ENCODE measurements at places on chromosomes 6 and 20. TPM values are rescaled to one million over a fixed set of nuclear protein-coding genes. Genes with fewer than 3 reads are reported as not detected.
A peak's percentile ranks its signal among the peaks of the same experiment; 100 is the strongest.

DNA sequence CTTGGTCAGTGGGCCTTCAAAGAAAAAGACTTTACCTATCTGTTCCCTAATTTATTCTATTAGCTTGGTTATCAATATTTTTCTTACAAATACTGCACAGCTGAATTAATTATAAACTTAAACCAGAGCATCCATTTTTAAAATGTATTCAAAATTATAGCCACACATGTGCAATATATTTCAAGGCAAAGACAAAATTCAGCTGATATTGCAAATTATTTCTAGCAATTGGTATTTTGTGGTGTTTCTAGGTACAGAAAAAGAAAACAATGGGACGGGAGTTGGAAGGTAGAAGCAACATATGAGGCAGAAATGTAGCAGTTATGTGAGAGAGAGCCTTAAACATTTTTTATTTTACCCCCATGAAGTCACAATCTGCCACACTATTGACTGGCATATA is 64.9 kb downstream of the MAP3K7 start:
- no peak overlapping the region for H3K27ac ChIP-seq
- peaks cover 20% of the 10 kb centered on the region for H3K36me3 ChIP-seq
- H3K27me3 ChIP-seq = no peaks in the 10 kb centered on the region
- H3K4me3 ChIP-seq = no peak overlapping the region
- no peak for DNase-seq

DNA sequence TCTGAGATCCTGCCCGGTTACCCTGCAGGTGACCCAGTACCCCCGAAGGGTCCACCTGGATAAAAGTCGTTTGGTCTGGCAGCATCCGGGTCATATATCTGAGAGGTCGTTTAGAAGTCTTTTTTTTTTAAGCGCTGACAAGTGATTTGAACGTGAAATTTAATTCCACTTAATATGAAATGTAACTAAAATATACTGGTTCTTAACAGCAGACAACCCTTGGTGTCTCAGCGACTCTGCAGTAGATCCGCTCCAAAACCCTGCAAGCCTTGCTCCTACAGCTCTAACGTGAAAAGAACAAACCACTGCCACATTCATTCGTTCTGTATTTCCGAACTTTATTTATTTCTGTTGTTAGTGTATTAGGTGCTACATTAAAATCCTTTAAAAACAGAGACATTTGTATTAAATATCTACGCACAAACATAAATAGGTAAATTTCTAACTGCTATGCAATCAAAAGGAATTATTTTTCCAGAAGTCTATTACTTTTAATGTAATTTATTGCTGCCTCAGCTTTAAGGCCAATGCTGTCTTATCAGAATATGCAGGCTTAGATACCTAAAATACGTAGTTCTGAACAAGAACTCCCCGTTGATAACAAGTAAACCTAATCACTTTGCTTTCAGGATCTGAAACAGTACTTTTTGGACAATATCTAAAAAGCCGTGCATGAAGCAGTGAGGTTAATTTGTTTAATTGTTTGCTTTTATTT is 33.5 kb upstream of the TCF21 start:
- H3K27me3 ChIP-seq = peaks cover 50% of the 10 kb centered on the region
- H3K4me3 ChIP-seq = no peak overlapping the region
- no peak overlapping the region for H3K27ac ChIP-seq
- no peaks in the 10 kb centered on the region for H3K36me3 ChIP-seq
- H3K4me1 ChIP-seq = peaks cover 16% of the 10 kb centered on the region

DNA sequence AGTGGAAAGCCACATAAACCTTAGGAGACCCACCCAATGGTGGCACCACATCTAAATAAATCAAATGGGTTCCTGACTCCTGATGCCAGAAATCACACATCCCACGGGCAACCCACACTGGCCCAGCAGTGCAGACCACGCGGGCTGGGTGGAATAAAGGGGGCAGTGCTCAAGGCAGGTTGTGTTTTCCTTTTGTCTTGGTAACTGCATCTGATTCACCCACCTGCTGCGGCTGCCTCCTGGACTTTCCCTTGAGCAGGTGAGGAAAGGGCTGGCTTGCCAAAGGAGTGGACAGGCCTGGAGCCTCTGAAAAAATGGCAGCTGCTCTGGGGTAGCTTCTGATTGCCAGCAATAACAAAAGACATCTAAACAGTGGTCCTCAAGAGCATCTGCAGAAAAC is 119.5 kb upstream of the KCNK16 start:
- no peak overlapping the region for H3K27ac ChIP-seq
- DNase-seq = no peak
- peaks cover 6% of the 10 kb centered on the region for H3K27me3 ChIP-seq
- no peaks in the 10 kb centered on the region for H3K4me1 ChIP-seq

- H3K4me3 ChIP-seq = no peak overlapping the region
- H3K36me3 ChIP-seq = no peaks in the 10 kb centered on the region
- H3K4me1 ChIP-seq = no peaks in the 10 kb centered on the region
- H3K27me3 ChIP-seq = no peaks in the 10 kb centered on the region
- no peak overlapping the region for H3K27ac ChIP-seq
- no peak for DNase-seq
These were observed 149.1 kb downstream of the LMBRD1 start for GRCh38 chr6:69647726-69648125.

GSTA2 gene
- total RNA-seq = not detected

GRCh38 chr6:36840432-36841403 is 1.5 kb upstream of the CPNE5 start:
- DNase-seq = peak; percentile 41
- peaks cover 22% of the 10 kb centered on the region for H3K27me3 ChIP-seq
- H3K4me1 ChIP-seq = peaks cover 8% of the 10 kb centered on the region
- no peaks in the 10 kb centered on the region for H3K36me3 ChIP-seq
- H3K27ac ChIP-seq = no peak overlapping the region
- H3K4me3 ChIP-seq = peak overlapping the region; percentile 72

- no peak overlapping the region for H3K4me3 ChIP-seq
- DNase-seq = peak; percentile 28
- no peaks in the 10 kb centered on the region for H3K36me3 ChIP-seq
- no peaks in the 10 kb centered on the region for H3K27me3 ChIP-seq
- no peak overlapping the region for H3K27ac ChIP-seq
These were observed 616.9 kb upstream of the MAN1A1 start for GRCh38 chr6:119966484-119966883.

PACSIN1 gene
- 0.40 TPM for total RNA-seq

DNA sequence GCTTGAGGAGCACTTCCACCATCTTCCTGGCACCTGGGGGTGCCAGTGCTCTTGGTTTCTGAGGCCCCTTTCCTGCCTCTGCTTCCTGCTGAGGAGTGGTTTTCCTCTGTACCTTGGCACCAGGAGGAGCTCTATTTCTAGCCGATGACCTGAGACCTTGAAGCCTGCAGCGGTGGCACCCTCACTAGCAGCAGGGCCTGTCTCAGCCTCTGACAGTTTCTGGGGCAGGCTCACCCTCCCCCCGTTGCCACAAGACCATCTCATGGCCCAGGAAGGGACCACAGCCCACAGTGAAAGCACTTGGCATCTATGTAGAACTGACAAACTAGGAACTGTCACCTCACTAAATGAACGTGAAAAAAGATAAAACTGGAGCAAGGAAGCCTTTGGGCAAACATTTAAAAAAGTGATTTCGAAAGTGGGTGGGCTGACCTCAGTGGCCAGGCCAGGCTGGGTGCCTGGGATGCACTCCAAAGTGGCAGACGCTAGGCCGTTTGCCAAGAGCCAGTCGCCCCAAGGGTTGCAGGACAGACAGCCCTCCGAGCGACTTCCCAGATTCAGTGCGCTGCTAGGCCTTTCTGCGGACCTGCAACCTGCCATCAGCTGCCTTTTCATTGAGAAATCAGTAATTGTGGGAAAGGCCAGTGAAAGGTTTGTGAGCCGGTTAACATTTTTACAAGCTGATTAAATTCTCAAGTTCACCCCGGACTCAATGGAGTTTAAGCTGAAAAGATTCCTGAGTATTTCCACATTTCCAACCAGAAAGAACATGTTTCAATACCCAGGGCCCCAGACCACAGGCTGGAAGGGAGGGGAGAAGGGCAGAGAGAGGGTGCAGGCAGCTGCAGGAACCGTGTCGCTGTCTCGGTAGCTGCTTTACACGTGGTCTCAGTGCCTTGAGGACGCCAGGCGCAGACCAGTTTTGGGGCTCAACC is 303.7 kb downstream of the ESR1 start:
- H3K27ac ChIP-seq = no peak overlapping the region
- no peaks in the 10 kb centered on the region for H3K4me1 ChIP-seq
- no peak overlapping the region for H3K4me3 ChIP-seq
- no peak for DNase-seq

DNA sequence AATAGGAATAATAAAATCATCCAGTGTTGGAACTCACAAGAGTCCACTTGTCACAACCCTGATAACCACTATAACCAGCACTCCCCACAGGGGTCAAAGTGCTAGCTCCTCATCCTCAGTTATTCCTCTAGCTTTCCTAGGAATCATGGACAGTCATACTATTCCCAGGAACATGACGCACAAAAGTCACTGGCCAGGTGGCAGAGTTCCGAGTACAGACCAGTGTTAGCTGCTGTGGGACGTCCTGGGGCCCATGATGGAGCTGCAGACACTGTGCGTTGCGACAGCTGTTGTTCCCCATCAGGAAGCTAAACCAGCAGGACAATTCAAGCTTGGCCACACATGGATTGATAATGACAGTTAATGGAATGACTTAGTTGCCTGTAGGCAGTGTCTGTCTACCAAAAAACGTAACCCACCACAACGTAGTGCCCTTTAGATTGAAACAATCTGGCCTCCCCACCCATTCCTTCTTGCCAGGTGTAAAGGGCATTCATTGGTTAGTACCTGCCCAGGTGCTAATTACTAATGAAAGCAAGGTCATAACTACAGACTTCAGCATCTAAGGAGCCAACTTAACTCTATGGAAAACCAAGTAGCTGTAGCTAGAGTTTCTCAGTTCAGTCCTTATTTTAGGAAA is 17.4 kb downstream of the EZR start:
- H3K27me3 ChIP-seq = no peaks in the 10 kb centered on the region
- H3K36me3 ChIP-seq = peaks cover 34% of the 10 kb centered on the region
- H3K4me3 ChIP-seq = no peak overlapping the region
- H3K4me1 ChIP-seq = peaks cover 89% of the 10 kb centered on the region

DNA sequence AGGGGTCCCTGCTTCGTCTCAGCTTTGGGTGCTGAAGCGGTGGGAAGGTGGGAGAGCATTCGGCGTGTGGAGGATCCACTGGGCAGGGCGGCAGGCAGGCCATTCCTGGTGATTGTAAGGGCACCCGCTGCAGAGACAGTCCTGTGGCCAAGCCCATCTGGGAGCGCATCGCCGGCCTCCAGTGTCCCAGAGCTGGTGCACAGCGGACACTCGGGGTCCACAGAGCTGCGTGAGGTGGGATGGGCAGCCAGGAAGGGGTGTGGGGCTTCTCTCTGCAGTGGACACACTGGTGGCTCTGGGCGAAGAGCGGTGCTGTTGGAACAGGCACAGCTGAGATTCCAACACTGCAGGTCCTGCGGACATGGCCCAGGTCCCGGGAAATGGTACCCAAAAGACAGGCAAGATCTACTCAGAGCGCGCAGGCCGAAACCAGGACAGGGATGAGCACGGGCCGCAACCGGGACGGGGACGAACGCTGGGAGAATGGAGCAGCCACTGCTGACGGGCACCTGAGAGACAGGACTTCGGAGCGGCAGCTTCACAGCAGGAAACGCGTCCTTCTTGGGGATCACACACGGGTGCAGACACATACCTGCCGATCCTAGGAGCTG is 188.2 kb downstream of the ERMARD start:
- no peak overlapping the region for H3K4me3 ChIP-seq
- no peak overlapping the region for H3K27ac ChIP-seq
- peaks cover 20% of the 10 kb centered on the region for H3K27me3 ChIP-seq
- peaks cover 3% of the 10 kb centered on the region for H3K36me3 ChIP-seq
- peaks cover 2% of the 10 kb centered on the region for H3K4me1 ChIP-seq

GRCh38 chr6:113447088-113447831 is 409.9 kb upstream of the MARCKS start:
- no peaks in the 10 kb centered on the region for H3K27me3 ChIP-seq
- H3K27ac ChIP-seq = no peak overlapping the region
- no peaks in the 10 kb centered on the region for H3K36me3 ChIP-seq
- H3K4me1 ChIP-seq = no peaks in the 10 kb centered on the region
- no peak overlapping the region for H3K4me3 ChIP-seq
- DNase-seq = no peak

GRCh38 chr6:1039191-1039590 is 272.7 kb upstream of the FOXQ1 start:
- H3K4me1 ChIP-seq = no peaks in the 10 kb centered on the region
- H3K27me3 ChIP-seq = peaks cover 14% of the 10 kb centered on the region
- H3K36me3 ChIP-seq = no peaks in the 10 kb centered on the region
- H3K4me3 ChIP-seq = no peak overlapping the region
- no peak for DNase-seq
- H3K27ac ChIP-seq = no peak overlapping the region

DNA sequence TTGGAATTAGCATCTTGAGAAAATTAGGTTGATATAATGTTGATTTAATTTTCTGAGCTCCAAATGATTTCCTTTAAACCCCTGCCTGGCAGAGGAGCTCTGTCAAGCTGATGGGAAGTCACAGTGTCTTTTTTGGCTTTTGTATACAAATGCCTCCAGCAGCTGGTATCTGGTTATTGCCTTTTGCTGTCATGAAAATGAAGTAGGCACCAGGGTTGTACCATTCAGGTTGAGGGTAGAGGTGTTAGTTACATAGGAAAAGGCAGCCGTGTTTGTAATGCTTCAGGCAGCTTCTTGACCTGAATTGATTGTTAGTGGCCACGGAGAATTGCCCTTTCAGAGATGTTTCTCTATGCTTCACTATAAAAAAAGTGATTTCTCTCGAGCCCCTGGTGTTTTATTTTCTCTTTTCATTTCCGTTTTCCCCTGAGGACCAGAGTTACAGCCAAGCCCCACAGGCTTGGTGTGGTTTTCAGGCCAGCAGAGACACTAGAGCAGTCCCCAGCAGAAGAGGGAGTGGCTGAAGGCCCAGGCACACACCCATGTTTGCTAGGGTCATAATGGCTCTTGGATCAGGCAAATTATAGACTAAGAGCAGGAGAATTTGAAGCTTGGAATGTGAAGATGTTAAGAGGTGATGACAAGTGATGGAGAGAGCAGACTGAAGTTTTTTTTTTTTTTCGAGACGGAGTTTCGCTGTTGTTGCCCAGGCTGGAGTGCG is 21.6 kb downstream of the CMTR1 start:
- no peak for DNase-seq
- no peak overlapping the region for H3K27ac ChIP-seq
- H3K4me1 ChIP-seq = peaks cover 36% of the 10 kb centered on the region
- H3K4me3 ChIP-seq = no peak overlapping the region
- H3K27me3 ChIP-seq = no peaks in the 10 kb centered on the region

- no peak overlapping the region for H3K27ac ChIP-seq
- no peaks in the 10 kb centered on the region for H3K27me3 ChIP-seq
- no peak for DNase-seq
- H3K36me3 ChIP-seq = no peaks in the 10 kb centered on the region
These were observed 746.8 kb downstream of the HDGFL1 start for GRCh38 chr6:23316131-23316530.

DNA sequence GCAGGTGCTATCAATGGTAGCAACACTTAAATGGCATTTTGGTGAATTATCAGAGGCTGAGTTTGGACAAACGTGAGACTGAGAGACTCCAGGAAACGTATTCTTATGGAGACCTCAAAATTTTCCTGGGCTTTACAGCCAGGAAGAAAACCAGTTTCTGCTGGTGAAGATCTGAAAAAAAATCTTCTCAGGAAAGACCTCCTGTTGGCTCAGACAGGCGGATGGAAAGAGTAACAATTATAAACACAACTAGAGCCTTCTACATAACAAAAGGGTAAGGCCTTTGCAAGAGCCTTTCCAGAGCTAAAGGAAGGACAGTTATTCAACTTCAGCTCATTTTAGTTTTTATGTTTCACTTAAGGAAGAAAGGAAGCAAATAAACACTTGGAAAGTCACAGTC is 274.4 kb downstream of the THBS2 start:
- no peak overlapping the region for H3K4me3 ChIP-seq
- DNase-seq = no peak
- H3K4me1 ChIP-seq = no peaks in the 10 kb centered on the region
- peaks cover 2% of the 10 kb centered on the region for H3K36me3 ChIP-seq
- no peak overlapping the region for H3K27ac ChIP-seq

BTNL2 gene
- not detected for total RNA-seq
